ENCODE measurements at places on chromosomes 12 and 14.

DNA sequence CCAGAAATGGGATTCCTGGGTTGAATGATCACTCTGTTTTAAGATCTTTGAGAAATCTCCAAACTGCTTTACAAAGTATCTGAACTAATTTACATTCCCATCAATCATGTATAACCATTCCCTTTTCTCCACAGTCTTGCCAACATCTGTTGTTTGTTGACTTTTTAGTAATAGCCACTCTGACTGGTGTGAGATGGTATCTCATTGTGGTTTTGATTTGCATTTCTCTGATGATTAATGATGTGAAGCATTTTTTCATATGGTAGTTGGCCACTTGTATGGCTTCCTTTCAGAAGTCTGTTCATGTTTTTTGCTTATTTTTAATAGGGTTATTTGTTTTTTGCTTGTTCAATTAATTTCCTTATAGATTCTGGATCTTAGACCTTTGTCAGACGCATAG is 211.8 kb upstream of the AVPR1A start:
- DNase-seq, result no peak

GRCh38 chr12:90473831-90474230 is 481.1 kb downstream of the CCER1 start:
- no peak for DNase-seq

DNA sequence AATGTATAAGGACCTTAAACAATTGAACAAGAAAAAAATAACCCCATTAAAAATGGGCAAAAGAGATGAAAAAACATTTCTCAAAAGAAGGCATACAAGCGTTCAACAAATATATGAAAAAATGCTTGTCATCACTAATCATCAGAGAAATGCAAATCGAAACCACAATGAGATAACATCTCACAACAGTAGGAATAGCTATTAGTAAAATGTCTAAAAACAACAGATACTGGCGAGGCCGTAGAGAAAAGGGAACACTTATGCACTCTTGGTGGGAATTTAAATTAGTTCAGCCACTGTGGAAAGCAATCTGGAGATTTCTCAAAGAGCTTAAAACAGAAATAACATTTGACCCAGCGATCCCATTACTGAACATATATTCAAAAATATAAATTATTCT is 769.8 kb upstream of the MGAT4C start:
- no peak for DNase-seq

GRCh38 chr12:25377469-25378177 is 126.9 kb upstream of the KRAS start:
- DNase-seq, result no peak

DNA sequence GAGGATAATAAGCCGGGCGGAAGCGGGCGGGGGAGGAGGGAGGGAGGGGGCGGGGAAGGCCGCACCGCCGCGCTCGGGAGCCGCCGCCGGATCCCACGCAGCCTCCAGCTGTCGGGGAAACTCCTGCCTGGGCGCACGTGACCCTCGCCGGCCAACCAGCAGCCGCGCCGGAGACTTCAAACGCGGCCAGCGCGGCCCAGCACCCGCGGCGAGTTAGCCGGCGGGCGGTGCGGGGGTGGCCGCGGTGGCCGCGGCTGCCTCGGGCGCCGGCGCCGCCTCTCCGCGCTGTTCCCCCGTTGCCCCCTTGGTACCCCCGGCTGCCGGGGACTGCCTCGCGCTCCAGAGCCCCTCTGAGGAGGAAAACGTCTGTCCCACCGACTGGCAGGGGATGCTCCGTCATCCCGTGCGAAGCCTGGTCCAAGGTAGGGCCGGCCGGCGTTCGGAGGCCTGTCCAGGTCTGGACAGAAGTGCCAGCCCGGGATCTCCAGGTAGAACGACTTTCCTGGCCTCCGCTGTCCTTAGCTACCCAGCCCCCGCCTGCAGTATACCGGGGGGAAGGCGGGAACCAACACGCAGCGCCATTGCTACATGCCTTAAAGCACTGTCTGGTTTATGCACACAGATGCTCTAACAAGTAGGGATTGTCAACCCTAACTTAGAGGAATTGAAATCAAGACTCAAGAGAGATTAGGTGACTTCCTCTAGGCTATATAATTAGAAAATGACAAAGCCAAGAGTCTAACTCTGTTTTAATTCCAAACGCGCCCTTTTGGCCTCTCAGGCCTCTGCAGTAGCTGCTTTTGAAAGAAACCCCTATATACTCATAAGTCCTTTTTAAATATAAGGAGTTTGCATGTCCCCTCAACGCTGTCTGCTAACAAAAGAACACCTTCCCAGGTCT is at the start of gene YAF2:
YAF2 (minus strand) TSS at position 9 of the 901 bp plus-strand sequence. CDS start 68 bp downstream, outside the sequence.
- DNase-seq, result peak; percentile 71

DNA sequence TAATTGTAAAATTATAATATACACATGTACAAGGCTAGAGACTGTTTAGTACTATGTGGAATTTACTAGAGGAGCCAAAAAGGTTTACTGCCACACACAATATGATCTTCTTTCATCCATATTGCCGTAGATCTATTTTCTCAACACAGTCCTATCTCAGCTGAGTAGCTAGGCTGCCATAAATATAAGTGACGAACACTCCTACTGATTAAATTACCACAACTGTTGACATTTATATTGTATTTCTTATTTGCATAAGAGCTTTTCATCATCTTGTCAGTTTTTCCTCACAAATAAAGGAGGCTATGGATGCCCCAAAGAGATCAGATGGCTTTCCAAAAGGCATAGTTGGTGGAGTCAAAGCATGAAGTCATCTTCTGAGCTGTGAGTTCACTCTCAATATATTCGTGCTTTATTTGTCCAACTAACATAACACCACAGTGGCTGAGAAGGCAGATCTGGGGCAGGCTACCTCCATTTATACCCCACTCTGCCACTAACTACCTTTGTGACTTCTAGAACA is 78.6 kb downstream of the CCDC59 start:
- DNase-seq, result no peak

DNA sequence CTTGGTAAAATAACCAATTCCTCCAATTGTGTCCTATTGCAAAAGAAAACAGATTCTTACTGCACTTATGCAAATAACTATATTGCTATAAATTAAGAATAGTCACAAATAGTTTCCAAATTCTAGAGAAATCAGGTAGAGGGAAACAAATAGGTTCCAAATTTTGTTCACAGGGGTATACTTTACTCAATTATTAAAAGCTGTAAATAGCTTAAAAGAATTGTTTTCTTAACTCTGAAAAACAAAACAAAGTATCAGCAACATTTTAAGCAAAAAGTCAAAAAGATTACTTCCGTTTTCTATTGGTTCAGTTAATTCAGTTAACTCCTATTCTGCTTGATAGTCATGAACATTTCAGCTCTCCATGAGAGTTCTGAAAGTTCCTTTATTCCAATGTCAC is 85.6 kb upstream of the PPP4R3A start:
- DNase-seq, result no peak

GRCh38 chr14:52951681-52952554 is 1.1 kb upstream of the FERMT2 start:
- no peak for DNase-seq

- DNase-seq, result no peak
These were observed 4.3 kb downstream of the MBIP start for GRCh38 chr14:36316131-36316530.

GRCh38 chr12:33575346-33575745 is 135.7 kb upstream of the SYT10 start:
- no peak for DNase-seq

DNA sequence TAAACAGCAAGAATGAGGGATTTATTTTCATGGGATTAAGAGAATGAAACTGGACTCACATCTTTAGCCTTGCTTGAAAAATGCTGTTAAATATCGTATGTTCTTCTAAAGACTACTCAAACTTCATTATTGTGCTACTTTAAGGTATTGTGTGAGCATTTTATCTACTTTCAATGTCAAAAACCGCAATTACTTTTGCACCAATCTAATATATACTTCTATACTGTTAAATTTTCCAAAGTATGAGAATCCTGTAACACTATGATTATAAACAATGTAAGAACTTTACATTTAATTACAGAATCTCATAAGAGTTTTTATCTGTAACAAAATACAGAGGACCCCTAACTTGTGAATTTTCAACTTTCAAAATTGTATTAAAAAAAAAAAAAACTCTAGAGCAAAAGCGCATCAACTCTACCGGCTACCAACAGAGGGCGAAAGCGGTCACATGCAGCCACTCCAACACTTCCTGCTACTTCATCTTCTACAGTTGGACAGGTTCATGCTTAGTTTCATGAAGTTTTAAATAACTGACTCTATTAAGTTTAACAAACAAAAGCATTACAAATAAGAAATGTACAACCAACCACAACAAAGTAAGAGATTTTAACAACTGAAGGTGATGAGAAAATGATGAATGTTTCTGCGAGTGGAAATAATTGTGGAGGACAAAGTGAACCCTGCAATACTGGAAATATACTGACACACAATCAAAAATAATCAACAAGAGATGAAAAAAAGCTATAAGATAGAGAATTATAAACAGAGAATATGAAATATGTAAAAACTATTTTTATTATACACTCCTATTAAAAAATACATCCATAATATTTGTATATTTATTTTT is 210.9 kb downstream of the MED13L start:
- DNase-seq, result peak; percentile 3

- DNase-seq, result no peak
These were observed 1194.7 kb downstream of the GALC start for GRCh38 chr14:86798330-86798729.

GRCh38 chr14:101732118-101732517 is 29.4 kb upstream of the PPP2R5C start:
- no peak for DNase-seq

- DNase-seq, result no peak
These were observed 50.0 kb downstream of the GALNT4 start for GRCh38 chr12:89474615-89475014.

DNA sequence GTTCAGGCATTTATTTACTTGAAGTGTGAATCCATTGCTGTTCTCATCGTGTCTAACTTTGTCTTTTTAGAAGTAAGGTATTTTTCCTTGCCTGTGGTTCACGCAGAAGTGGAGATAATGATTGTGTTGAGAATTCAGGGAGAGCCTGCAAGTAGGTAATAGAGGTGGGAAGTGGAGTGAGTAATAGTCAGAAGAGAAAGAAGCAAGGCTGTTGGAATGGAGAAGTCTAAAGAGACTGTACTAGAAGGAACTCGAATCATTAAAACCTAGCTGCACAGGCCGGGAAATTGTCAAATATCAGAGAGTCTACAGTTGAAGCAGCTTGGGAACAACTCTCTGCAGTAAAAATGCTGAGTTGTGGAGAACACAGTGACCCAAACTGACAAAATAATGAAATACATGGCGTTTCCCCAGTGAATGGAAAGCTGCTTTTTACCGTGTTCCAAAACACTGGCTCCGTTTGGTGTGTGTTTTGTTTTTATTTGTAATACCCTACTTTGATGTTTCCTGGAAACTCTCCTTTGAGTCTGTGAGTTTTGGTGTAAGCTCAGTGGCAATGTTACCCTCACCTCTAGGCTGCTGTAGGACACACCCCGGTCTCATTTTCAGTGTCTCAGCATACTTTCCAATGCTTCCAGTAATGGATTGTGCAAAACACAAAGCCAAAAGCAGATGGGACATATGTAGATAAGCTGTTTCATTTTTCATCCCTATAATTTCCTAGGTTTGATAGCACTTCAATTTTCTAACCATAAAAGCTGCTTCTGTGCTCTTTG is 146.6 kb downstream of the CRADD start:
- DNase-seq, result no peak

DNA sequence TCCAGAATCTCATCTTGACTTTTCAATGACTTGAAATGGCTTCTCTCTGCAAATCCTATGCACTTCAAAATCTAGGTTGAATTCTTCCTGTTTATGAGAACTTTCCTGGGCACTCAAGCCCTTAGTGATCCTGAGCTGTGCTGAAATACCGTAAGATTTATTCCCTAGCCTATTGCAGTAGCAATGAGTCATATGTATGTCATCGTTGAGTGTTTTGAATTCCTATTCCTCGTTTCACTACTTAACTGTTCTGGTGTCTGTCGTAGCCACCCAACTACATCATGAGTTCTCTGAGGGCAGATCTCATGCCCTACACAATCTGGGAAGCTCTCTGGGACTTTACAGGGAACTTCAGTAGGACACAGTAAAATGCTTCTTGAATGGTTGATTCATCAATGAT is 190.8 kb upstream of the TMEM132C start:
- no peak for DNase-seq

- no peak for DNase-seq
These were observed 15.3 kb upstream of the APOF start for GRCh38 chr12:56377989-56378316.

DNA sequence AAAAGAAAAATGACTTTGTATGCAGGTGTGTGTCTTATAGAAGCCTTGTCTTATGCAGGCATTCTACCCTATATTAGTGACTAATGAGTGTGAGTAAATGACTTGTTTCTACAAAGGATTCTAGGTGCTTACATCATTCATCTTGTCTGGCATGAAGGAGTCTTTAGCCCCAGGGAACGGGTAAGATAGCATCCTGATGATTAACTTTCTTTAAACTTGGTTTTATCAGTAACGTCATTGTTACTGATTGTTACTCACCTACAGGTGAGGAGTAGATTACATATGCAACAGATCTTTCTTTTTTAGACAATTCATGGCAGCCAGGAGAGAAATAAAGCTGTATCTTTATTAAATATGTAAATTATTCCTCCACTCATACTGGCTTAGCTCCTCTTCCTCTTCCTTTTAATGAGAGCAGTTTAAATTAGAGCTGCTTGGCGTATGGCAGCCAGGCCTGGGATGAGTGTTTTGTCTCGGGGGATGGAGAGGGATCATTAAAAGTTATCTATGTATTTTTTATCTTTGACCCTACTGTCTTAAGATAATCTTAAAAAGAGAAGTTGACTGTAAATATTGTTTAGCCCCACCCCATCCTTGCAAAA is 57.2 kb upstream of the ATP2A2 start:
- no peak for DNase-seq

DNA sequence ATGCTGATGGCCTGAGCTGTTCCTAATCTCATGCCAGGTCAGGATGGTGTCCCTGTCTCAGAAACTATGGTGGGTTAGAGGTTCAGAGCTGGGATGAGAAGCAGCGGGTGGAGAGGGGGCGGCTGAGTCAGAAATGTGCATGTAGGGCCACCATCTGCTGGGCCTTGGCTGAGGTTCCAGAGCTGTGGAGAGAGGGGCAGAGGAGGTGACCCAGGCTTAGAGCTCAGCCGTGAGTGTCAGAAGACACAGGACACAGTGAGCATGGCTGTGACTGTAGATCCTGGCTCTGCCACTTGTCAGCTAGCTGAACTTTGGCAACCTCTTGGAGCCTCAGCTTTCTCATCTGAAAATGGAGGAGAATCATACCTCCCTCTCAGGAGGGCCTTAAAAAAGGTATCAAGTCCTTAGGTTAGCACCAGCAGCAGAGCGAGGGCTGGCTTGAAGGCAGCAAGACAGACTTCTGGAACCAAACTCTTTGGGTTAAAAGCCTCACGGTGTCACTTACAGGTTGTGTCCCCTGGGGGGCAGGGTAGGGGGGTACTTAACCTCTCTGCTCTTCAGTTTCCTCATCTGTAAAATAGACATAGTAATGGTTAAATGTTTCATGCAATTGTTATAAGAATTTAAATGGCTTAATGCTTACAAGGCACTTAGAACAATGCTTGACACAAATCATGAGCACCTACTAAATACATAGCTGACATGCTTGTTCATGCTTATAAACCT is 34.8 kb downstream of the TMEM229B start:
- DNase-seq, result no peak
